ENCODE measurements at places on chromosomes 6 and 20. TPM values are rescaled to one million over a fixed set of nuclear protein-coding genes. Genes with fewer than 3 reads are reported as not detected.
A peak's percentile ranks its signal among the peaks of the same experiment; 100 is the strongest.

Gene WFDC12
- not detected for total RNA-seq

Gene BMP5
- 0.19 TPM for total RNA-seq

Gene MYB
- not detected for total RNA-seq

DNA sequence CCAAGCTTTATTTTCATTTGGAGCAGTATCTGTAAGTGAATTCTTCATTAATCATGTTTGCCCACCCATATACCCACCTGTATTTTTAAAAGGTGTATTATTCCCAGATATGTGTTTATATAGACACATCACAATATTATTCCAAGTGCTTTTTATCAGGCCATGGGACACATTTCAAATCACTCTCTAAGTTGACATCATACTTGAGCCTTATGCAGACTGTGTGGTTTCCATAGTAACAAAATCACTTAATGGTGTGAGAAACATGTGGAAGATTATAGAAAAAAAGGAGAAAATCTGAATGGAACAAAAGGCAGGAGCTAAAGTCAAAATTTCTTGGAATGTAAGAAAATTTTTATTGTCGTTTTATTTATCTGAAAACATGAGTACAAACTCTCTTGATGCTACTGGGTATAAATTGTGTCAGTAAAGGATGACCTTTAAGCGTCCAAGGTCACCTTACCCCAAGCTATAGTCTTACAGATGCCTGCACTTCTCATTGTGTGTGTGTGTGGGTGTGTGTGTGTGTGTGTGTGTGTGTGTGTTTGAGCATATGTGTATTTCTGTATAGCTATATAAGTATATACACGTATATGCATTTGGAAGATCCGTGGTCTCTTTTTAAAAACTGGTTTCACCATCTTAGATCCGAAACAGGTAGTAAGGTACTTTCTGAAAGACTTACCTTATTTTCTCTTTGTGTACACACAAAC is 79.8 kb upstream of the CCN6 start:
- DNase-seq = peak; percentile 82
- H3K36me3 ChIP-seq = no peaks in the 10 kb centered on the region
- H3K4me3 ChIP-seq = peak overlapping the region; percentile 36
- H3K4me1 ChIP-seq = peaks cover 23% of the 10 kb centered on the region
- peak overlapping the region; percentile 99 for H3K27ac ChIP-seq

DNA sequence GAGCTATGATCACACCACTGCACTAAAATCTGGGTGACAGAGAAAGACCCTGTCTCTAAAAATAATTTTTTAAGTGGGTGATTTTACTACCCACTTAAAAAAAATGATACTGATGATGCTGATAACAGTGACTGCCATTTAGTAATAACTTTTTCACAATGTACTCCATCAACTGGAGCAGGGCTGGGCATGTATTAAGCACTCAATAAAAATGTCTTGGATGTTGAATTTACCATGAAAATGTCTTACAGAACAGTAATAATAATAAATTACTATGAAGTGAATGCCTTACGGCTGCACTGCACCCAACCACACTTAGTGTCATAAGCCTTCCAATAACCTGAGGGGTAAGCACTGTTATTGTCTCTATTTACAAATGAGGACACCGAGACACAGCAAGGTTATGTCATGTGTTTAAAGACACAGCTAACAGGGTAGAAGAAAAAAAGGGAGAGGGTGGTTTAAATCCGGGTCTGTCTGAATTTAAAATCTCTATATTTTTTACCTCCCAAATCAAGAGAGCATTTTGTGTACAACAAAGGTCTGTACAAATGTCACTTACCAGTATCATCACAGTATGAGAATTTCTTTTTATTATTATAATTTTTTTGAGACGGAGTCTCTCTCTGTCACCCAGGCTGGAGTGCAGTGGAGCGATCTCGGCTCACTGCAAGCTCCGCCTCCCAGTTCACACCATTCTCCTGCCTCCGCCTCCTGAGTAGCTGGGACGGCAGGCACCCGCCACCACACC is 21.5 kb downstream of the RIMS4 start:
- H3K4me3 ChIP-seq = no peak overlapping the region
- H3K4me1 ChIP-seq = no peaks in the 10 kb centered on the region
- no peaks in the 10 kb centered on the region for H3K36me3 ChIP-seq
- no peak for DNase-seq

DNA sequence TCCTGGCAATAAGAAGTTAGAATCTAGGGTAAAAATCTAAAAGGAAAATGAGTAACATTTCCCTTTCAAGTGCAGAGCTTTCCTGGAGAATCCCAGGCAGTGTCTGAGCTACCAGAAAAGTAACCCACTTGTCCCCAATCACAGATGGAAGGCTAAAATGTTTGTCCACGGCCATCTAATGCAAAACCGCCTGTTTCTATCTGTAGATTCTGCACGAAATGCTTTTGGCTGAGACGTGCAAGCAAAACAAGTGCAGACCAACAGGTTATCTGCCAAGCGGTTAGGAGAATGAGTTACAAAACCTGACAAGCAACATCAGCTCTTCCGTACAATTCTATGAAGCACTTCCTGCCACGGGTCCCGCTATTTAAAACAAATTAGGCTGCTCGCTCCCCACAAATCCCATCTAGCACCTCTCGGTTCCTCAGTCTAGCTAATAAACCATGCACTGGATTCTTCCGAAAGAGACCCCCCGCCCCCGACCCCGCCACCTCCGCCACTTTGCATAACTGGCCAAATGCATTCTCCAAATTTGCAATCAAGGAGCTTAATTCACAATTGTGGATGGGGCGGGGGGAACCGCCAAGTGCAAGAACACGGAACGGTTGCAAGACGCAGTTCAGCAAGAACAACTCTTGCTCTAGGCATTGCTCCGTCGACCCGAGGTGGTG is 1.4 kb downstream of the ELOVL5 start:
- peak overlapping the region; percentile 87 for H3K27ac ChIP-seq
- H3K4me1 ChIP-seq = peaks cover 16% of the 10 kb centered on the region
- H3K36me3 ChIP-seq = peaks cover 2% of the 10 kb centered on the region
- no peaks in the 10 kb centered on the region for H3K27me3 ChIP-seq
- peak; percentile 41 for DNase-seq

DNA sequence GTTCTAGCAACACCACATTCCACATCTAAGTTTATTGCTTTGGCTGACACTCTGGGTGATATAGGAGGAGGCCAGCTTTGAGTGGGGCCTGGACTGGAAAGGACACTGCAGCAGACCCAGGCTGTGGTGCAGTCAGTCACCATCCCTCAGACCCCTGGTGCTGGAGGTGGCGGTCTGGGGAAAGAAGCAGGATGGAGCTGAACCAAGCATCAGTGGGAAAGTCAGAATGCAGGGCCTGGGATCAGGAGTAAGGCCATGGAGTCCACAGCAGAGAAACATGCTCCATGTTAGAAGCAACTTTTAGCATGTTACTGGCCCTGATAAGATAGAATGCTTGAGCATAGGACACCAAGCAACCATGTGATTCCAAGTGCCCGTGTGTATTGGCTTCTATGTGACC is 5.9 kb downstream of the HLA-A start:
- peaks cover 3% of the 10 kb centered on the region for H3K36me3 ChIP-seq
- no peak for DNase-seq
- no peak overlapping the region for H3K27ac ChIP-seq
